ENCODE measurements at places on chromosomes 2 and 18.

DNA sequence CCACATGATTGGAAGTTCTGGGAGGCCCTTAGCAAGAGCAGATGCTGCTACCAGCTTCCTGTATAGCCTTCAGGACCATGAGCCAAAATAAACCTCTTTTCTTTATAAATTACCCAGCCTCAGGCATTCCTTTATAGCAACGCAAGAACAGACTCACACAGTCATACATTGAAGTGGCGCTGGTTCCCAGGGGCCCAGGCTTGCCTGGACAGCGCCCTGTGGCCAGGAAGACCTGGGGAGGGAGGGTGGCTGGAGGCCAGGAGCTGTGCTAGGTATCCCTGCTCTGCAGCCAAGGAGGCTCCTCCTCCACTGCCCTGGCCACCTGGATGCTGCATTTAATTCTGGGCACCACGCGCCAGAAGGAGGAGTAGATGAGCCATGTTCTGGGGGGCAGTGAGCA lies 98.1 kb downstream of the AGAP1 start:
- no peak for DNase-seq

- DNase-seq, result no peak
Measured at GRCh38 chr2:63856303-63856603, 14.6 kb downstream of the UGP2 start.

DNA sequence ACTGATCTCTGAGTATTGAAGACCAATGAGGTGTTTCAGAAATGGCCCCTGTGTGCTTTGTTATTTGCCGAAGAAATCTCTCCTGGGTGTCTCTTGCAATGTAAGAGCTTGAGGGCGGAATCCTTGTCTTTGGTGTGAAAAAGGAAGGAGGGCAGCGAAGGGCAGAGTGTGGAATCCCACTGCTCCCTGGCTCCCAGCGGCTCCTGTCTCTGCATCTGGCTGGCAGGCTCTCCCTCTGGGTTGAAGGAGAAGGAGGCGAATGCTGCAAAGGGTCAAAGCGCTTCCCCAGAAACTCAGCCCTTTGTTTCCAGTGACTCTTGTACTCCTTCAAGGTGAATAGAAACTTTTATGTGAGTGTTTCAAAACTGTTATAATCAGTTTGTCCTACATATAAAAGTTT lies 457.5 kb downstream of the CNTNAP5 start:
- DNase-seq, result no peak

DNA sequence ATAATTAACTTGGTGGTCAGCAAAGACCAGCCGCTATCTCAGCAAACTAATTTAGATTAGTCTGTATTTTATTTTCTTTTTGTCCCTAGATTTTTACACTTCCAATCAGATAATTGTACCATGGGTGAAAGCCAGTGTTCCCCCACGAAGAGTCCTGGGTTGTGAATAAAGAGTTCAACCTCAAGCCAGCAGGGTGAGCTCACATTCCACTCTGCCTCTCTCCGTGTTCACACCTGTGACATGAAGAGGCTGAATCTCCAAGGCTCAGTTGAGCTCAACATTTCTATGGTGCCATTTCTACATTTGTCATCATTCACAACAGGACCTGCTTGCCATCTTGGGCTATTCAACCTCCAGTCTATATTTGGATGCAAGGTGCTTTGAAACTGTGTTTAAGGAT lies 771.5 kb downstream of the GALR1 start:
- DNase-seq, result no peak

DNA sequence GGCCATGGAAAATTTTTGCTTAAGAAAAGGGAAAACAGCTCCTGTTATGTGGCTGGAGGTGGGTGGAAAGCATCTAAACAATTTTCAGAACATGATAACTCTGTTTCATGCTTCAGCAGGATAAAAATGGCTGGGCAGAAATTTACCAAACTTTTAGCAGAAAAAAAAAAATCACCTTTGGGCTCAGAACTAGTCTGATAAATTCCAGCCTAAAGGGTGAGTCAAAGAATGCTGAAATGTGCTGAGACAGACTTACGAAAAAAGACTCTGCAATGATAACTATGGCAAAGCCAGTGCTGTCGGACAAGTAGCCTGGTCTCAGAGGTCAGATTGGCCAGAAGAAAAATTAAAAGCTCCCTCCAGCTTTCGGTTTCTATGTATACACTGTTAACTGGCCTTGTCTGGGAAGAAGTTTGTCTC lies 123.6 kb downstream of the LRATD1 start:
- no peak for DNase-seq

DNA sequence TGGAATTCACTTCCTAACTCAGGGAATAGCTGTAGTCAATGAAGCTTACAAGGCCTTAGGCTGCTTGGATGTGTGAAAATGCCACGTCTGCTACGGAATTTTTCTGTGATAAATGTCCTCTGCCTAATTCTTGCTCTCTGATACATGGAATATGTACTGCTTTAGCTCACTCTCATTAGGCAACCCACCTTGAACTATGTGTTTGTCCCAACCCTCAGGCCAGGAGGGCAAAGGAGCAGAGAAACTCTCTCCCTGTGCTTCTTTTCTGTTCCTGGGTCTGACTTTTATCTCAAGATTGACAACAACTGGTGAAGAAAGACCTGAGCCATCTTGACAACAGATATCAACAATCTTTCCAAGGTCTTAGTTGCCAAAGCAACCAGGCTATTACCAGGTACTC lies 143.9 kb downstream of the GCA start:
- no peak for DNase-seq

DNA sequence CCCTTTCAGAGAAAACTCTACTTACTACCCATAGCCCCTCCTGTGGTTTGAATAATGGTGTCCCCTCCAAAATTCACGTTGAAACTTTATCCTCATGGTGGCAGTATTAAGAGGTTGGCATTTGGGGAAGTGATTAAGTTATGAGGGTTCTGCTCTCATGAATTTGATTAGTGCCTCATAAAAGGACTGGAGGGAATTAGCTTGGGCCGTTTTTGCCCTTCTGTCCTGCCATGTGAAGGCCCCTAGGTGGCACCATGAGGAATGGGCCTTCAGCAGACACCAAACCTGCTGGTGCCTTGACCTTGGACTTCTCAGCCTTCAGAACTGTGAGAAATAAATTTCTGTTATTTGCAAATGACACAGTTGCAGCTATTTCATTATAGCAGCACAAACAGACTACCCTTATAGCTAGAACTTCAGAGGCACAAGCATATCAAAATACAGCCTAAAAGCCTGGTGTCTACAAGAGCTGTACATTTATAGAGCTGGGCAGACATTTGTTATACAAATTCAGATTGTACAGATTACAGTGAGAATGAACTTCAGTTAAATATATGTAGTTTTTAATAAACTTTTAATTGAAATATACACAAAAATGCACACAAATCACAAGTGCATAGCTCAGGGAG lies 2.6 kb upstream of the PTPN2 start:
- DNase-seq, result peak; percentile 22

DNA sequence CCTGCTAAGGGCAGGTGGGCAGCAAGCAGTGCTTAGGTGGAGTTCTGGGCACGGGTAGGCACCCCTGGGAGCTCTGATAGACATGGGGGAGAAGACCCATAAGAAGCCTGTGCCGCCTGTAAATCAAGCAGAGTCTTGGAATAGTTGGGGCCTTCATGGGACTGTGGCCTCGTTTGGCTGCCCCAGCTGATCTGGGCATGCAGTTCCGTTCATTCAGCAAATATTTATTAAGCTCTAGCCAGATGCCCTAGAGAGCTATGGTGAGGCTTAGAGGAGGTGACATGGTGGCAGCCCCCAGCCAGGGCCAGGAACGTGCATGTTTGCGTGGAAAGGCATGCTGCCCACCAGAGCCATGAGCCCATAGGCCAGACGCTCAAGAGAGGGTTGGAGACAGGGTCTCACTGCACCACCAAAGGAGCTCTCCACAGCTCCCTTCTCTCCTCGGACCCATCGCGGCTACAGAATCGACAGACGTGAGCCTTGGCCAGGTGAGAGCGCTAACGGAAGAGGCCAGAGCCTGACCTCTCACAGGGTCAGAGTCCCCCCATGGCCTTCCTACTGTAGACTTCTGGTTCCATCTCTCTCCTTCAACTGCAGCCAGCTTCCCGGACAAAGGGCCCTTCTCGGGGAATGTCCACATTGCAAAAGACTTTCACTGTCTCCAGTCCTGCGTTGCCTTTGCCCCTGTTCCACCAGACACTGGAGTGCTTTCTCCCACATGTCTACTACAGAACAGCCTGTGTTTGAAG lies 135.7 kb downstream of the INHBB start:
- DNase-seq, result no peak

- no peak for DNase-seq
Measured at GRCh38 chr2:119063177-119063576, 95.4 kb downstream of the C1QL2 start.

DNA sequence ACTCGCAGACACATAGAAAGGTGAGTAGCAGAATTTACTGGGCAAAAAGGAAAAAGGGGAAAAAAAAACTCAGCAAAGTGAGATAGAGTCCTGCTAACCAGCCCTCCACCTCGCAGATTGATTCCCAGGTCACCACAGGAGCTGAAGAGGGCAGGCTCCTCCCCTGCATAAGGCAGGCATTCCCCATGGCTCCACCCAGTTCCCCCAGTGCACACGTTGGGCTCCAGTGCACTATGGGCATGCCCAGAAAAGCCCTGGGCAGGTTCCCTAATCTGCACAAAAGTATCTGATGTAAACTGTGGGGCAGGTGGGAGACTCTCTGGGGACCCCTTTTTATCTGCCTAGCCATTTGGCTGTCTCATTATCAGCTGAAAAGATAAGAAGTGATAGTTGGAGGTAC lies 461.2 kb upstream of the TMEFF2 start:
- DNase-seq, result no peak

GRCh38 chr2:149657401-149658040 lies 69.9 kb upstream of the MMADHC start:
- no peak for DNase-seq

- DNase-seq, result no peak
Measured at GRCh38 chr2:166074430-166074829, 53.4 kb downstream of the SCN1A start.

DNA sequence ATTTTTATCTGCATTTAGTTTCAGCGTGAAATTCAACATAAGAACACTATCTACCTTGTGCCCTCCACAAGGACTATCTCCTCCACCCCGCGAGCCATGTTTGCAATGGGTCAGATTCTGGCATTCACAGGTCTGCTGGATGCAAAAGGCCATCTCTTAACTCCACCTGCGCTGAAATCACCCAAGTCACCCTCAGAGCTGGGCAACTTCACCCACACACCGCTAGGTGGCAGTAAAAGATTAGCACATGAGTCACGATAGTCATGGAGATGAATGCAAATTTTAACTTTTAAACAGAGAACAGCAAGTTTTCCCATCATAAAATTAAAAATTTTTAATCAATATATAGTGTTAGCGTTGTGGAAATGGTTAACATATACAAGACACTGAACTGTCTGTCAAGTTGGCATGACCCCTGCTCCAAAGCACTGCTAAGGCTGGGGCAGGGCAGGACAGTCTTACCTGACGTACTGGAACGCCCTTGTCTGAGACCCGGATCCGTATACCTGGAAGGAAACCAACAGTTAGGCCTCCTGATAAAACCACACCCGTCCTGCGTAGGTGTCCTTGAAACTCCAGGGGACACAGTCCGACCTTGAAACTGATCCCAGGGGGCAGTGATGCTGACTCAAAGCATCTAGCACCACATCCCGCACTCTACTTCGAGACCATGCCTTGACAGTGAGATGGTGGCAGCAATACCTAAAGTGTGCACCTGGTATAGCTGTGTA lies 89.6 kb downstream of the UXS1 start:
- DNase-seq, result peak; percentile 77

DNA sequence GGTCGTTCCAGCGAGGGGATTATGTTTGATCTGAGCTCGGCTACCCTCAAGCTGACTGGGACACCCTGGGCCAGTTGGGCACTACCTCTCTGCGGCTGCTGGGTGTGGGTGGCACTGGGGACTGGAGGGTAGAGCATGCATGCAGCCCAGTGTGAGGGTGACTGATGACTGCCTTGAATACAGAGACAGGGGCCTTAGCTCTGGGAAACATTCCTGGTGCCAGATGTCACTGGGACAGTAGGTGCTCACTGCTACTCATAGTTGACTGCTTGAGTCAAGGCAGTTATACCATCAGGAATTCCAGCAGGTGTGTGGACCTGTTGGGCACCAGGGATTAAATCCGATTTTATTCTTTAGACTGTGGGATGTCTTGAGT lies 33.6 kb upstream of the ATP6V1B1 start:
- DNase-seq, result no peak

GRCh38 chr2:106192752-106193689 lies 1.1 kb downstream of the UXS1 start:
- DNase-seq, result peak; percentile 62

DNA sequence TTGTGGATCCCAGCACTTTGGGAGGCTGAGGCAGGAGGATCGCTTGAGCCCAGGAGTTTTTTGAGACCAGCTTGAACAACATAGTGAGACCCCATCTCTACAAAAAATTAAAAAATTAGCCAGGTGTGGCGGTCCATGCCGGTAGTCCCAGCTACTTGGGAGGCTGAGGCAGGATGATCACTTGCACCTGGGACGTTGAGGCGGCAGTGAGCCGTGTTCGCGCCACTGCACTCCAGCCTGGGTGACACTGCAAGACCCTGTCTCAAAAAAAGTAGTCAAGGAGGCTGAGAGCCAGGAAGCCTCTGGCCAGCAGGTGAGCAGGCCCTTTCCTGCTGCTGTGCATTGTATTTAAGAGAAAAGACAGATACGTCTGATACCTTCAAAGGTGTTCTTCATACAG lies 11.1 kb upstream of the PROC start:
- DNase-seq, result no peak

DNA sequence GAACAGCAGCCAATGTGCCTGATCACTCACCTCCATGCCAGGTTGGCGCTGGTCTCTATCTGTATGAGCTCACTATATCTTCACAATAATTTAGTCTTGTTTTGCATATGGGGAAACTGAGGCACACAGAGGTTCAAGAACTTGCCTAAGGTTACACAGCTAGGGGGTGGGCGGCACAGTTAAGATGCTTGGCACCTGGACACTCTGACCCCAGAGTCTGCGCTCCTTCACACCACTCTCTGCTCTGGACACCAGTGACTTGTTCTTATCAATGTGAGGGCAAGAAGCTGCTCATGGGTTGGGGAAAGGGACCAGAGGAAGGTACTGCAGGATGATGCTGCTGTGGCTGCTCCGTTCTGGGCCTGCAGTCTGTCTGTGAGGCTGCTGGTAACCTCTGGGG lies 27.1 kb downstream of the FBLN7 start:
- no peak for DNase-seq

DNA sequence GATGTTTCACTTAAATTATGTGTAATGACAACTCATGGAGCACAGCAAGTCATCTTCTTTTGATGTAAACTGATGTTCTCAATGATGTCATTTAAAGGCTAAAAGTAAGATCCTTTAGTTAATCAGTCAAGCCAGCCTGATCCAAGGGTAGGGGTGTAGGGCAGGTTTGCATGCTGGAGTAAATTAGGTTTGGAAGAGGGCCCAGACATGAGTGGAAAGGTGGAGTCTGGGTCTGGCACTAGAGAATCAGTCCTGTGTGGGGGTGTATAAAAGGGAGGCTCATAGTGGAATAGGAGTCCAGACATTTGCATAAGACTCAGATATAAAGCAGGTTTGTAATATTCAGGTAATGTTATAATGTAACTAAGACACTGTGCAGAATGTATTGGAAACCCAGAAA lies 88.8 kb upstream of the NYAP2 start:
- DNase-seq, result no peak

DNA sequence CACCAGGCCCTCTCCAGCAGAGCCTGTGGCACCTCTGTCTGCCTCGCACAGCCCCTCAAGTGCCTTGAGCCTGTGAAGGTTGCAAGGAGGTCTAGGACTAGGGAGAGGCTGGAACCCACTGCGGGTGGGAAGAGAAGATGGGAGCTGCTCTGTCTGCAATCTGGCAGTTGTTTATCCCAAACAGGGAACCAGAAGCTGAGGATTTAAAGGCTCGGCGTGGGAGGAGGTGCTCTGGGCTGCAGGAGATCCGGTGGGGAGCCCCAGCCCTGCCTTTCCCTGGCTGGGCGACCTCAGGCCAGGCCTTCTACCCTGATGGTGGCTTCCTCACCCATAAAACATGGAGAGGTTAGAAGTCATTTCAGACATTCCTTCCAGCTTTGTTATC lies 174.1 kb downstream of the SMAD7 start:
- no peak for DNase-seq

All from ACHN (cell line).